ENCODE measurements at places on chromosomes 12 and 14. TPM values are rescaled to one million over a fixed set of nuclear protein-coding genes. Genes with fewer than 3 reads are reported as not detected.

The LRFN5 gene
- total RNA-seq, result 3.5 TPM

The PLCZ1 gene
- not detected for total RNA-seq

The PRR4 gene
- total RNA-seq, result 0.38 TPM

The SDR9C7 gene
- not detected for total RNA-seq

The CLEC14A gene
- 0.58 TPM for total RNA-seq

The AKAP3 gene
- 6.6 TPM for total RNA-seq

All from kidney epithelial cell (primary cell).